Tibial artery (tissue), 4 donors: ENCODE measurements at places on chromosomes 7 and 10.

DNA sequence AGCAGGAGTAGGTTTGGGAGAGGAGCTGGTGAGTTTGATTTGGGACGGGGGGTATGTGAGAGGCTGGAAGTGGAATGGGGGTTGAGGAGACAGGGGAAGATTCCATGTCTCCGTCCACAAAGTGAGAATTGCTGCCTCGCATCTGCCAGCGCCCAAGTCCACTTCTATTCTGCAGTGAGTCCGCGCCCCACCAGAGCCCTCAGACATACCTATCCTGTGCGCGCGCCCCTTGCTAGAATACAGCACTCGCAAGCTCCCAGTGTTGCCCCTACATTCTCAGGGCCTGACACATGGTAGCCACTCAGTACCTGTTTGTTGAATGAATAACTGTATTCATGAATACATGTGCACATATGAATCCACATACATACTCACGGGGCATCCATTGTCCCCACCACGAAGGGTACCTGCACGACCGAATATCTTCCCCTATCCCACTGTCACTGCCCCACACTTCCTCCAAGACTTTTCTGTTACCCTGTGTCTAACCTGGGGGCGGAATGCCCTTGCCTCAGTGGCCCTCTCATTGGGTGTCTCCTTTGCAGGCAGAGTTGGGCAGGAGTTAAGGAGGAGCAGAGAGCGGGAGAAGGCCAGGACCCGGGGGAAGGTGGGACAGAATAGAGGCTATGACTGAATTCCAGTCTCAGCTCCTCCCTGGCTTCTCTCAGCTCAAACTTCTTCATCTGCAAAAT lies 19.9 kb downstream of the POLL start:
- DNase-seq: peak; percentile 34
- H3K27me3 ChIP-seq: peaks cover 11% of the 10 kb centered on the region
- peaks cover 26% of the 10 kb centered on the region for H3K4me1 ChIP-seq

GRCh38 chr10:48700493-48700892 lies 15.8 kb downstream of the WDFY4 start:
- H3K4me3 ChIP-seq: no peak overlapping the region
- no peak for DNase-seq
- H3K4me1 ChIP-seq: no peaks in the 10 kb centered on the region

DNA sequence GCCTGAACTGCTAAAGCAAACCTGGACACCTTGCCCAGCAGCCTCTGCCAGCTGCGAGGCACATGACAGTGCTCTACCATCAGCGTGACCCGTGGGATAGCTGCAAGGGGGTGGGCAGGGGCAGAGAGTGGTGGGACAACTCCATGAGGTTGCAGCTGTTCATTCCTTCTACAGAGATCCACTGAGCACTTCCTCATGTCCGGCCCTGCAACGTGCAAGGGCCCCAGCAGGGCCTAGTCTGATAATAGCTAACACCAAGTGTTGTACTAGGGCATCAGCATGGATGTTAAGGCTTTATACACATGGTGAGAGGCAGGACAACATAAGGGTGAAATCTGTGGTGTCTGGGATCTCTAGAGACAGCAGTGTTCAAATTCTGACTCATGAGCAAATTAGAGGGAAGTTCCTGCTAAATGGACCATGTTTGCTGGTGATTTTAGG lies 14.3 kb downstream of the NOD1 start:
- H3K27me3 ChIP-seq: no peaks in the 10 kb centered on the region
- no peak overlapping the region for H3K27ac ChIP-seq
- no peaks in the 10 kb centered on the region for H3K36me3 ChIP-seq
- DNase-seq: no peak
- H3K4me3 ChIP-seq: no peak overlapping the region

- H3K4me3 ChIP-seq: no peak overlapping the region
- no peaks in the 10 kb centered on the region for H3K36me3 ChIP-seq
- H3K27ac ChIP-seq: peak overlapping the region; percentile 69
Observed at GRCh38 chr10:16943295-16944285, 126.4 kb upstream of the RSU1 start.

GRCh38 chr10:71622154-71622526 lies 97.4 kb downstream of the C10orf105 start:
- H3K36me3 ChIP-seq: no peaks in the 10 kb centered on the region
- peak; percentile 35 for DNase-seq
- H3K27me3 ChIP-seq: no peaks in the 10 kb centered on the region
- no peak overlapping the region for H3K4me3 ChIP-seq
- H3K27ac ChIP-seq: peak overlapping the region; percentile 25
- peaks cover 30% of the 10 kb centered on the region for H3K4me1 ChIP-seq

GRCh38 chr7:117383046-117383445 lies 44.2 kb downstream of the ASZ1 start:
- no peaks in the 10 kb centered on the region for H3K27me3 ChIP-seq
- H3K27ac ChIP-seq: no peak overlapping the region
- no peak for DNase-seq
- no peaks in the 10 kb centered on the region for H3K36me3 ChIP-seq

DNA sequence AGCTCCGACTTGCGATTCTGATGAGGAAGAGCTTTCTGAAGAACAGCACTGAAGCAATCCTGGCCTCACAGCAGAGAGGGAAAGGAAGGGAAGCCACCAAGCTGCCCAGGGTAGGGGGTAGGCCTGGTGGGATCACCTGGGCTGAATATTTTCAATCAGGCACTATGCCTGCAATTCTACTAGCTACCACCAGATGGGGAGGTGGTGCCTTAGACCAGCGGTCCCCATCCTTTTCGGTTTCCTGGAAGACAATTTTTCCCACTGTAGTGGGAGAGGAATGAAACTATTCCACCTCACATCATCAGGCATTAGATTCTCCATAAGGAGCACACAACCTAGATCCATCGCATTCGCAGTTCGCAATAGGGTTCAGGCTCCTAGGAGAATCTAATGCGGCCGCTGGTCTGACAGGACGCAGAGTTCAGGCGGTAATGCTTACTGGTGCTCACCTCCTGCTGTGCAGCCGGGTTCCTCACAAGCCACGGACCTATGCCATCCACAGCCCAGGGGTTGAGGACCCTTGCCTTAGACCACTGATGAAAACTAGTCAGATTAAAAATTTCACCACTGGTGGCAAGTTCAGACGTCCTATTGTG lies 2.7 kb downstream of the LRRC20 start:
- H3K4me3 ChIP-seq: no peak overlapping the region
- DNase-seq: no peak
- H3K27me3 ChIP-seq: no peaks in the 10 kb centered on the region
- peaks cover 9% of the 10 kb centered on the region for H3K4me1 ChIP-seq
- H3K27ac ChIP-seq: no peak overlapping the region

GRCh38 chr7:20331910-20332813 lies 1.5 kb downstream of the ITGB8 start:
- peak overlapping the region; percentile 90 for H3K27ac ChIP-seq
- peak overlapping the region; percentile 85 for H3K4me3 ChIP-seq
- no peak for DNase-seq
- no peaks in the 10 kb centered on the region for H3K36me3 ChIP-seq
- H3K4me1 ChIP-seq: no peaks in the 10 kb centered on the region

GRCh38 chr10:64528294-64529002 lies 1007.2 kb downstream of the REEP3 start:
- H3K27ac ChIP-seq: no peak overlapping the region
- no peak for DNase-seq
- H3K4me3 ChIP-seq: no peak overlapping the region
- no peaks in the 10 kb centered on the region for H3K36me3 ChIP-seq

DNA sequence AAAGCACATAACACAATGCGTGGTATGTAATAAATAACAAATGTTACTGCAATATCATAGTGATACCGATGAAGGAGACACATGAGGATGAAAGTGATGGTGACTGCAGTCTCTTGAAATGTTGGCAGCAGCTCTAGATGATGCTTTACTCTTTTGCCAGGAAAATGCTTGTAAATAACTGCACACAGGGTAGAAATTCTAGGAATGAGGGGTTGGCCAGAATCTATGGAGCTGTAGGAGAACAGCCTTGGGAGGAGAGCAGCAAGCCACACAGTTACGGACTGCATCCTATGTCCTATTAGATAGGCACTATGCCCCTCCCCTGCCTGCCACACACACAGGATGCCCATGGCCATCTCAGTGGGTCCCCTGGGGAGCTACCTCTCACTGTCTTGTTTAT lies 97.6 kb upstream of the GSDME start:
- no peaks in the 10 kb centered on the region for H3K4me1 ChIP-seq
- H3K27me3 ChIP-seq: no peaks in the 10 kb centered on the region
- H3K4me3 ChIP-seq: no peak overlapping the region
- no peaks in the 10 kb centered on the region for H3K36me3 ChIP-seq

GRCh38 chr7:112887976-112888375 lies 97.8 kb upstream of the TMEM168 start:
- H3K27ac ChIP-seq: no peak overlapping the region
- H3K36me3 ChIP-seq: peaks cover under 1% of the 10 kb centered on the region

DNA sequence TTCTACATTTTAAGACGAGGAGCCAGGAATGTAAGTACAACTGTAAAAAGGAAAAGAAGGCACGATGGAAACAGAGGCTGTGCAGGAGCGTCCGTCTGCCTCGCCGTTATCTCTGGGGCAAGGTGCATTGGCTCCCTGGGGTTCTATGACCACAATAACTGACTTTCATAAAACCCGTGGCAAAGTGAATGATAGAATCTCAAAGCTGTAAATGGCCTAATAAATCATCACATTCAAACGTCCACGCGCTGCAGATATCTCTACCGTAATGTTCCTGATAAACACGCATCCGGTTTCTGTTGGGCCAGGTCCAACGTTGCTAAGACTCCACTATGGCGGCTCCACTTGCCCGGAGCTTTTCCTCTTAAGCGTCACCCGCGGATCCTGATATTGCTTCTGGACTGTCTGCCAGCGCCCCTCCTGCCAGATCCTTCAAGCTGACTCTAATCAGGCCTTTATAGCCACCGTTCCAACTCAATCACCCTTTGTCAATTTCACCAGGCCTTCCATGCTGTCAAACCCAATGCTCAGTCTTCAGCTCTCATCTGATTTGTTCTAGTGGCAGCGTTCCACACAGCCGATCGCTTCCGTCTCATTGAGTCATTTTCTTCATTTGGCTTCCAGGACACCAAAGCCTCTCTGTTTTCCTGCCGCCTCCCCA lies 265.6 kb upstream of the FOXK1 start:
- no peak overlapping the region for H3K4me3 ChIP-seq
- no peak overlapping the region for H3K27ac ChIP-seq
- H3K4me1 ChIP-seq: no peaks in the 10 kb centered on the region
- no peaks in the 10 kb centered on the region for H3K36me3 ChIP-seq
- no peak for DNase-seq
- H3K27me3 ChIP-seq: no peaks in the 10 kb centered on the region

DNA sequence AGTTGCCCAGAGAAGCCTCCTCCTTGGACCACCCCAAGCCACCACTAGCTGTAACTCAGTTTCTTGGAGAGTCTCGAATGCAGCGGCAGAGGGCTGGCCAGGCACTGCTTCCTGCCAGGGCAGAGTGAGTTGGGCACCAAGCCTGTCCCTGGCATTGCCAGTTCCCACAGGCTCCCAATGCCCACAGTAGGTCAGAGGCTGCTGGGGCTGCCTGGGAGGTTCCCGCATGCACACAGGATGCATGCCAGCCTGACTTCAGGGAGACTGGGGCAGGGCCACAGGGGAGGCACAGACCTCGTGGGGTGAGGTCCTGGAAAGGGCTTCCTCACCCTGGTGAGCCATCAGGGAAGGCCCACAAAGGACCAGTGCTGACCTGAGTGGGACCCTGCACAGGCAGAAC lies 152.8 kb downstream of the ZNF248 start:
- H3K4me1 ChIP-seq: no peaks in the 10 kb centered on the region
- H3K4me3 ChIP-seq: no peak overlapping the region
- H3K36me3 ChIP-seq: no peaks in the 10 kb centered on the region
- H3K27me3 ChIP-seq: no peaks in the 10 kb centered on the region
- H3K27ac ChIP-seq: no peak overlapping the region
- DNase-seq: no peak

GRCh38 chr7:1994931-1995330 lies 237.8 kb downstream of the MAD1L1 start:
- H3K36me3 ChIP-seq: no peaks in the 10 kb centered on the region
- no peak for DNase-seq
- H3K4me3 ChIP-seq: no peak overlapping the region
- no peak overlapping the region for H3K27ac ChIP-seq
- no peaks in the 10 kb centered on the region for H3K4me1 ChIP-seq
- H3K27me3 ChIP-seq: no peaks in the 10 kb centered on the region

GRCh38 chr10:69825604-69826003 lies 23.9 kb downstream of the COL13A1 start:
- no peaks in the 10 kb centered on the region for H3K36me3 ChIP-seq
- no peak for DNase-seq
- H3K27ac ChIP-seq: no peak overlapping the region
- no peak overlapping the region for H3K4me3 ChIP-seq

- H3K4me3 ChIP-seq: no peak overlapping the region
- H3K27me3 ChIP-seq: no peaks in the 10 kb centered on the region
- no peaks in the 10 kb centered on the region for H3K36me3 ChIP-seq
- H3K4me1 ChIP-seq: no peaks in the 10 kb centered on the region
- DNase-seq: no peak
Observed at GRCh38 chr7:17646253-17646956, 293.9 kb downstream of the SNX13 start.

GRCh38 chr10:91893051-91893450 lies 16.2 kb downstream of the FGFBP3 start:
- no peak overlapping the region for H3K4me3 ChIP-seq
- H3K27ac ChIP-seq: no peak overlapping the region
- H3K36me3 ChIP-seq: no peaks in the 10 kb centered on the region
- H3K4me1 ChIP-seq: peaks cover 3% of the 10 kb centered on the region

- H3K27ac ChIP-seq: no peak overlapping the region
- no peak for DNase-seq
- H3K36me3 ChIP-seq: no peaks in the 10 kb centered on the region
Observed at GRCh38 chr10:4658777-4659176, 167.2 kb upstream of the AKR1E2 start.

DNA sequence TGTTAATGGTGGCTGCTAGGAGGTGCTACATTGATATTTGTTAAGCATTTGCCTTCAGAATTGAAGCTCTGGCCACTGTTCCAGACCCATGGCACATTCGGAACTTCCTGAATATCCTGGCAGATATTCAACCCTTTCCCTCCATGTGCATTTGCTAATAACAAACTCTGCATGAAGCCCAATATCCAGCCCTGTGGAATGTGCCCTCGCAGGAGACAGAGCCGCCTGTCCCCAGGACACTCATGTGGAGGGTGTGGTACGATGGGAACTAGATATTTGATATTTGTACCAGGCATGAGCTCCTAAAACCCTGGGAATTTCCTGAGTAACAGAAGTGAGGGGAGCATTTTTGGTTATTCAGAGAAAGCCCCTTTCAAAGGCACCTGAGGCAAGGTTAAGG lies 21.6 kb upstream of the ARHGAP22 start:
- no peak overlapping the region for H3K4me3 ChIP-seq
- no peaks in the 10 kb centered on the region for H3K27me3 ChIP-seq
- H3K4me1 ChIP-seq: no peaks in the 10 kb centered on the region
- H3K27ac ChIP-seq: no peak overlapping the region
- no peaks in the 10 kb centered on the region for H3K36me3 ChIP-seq

DNA sequence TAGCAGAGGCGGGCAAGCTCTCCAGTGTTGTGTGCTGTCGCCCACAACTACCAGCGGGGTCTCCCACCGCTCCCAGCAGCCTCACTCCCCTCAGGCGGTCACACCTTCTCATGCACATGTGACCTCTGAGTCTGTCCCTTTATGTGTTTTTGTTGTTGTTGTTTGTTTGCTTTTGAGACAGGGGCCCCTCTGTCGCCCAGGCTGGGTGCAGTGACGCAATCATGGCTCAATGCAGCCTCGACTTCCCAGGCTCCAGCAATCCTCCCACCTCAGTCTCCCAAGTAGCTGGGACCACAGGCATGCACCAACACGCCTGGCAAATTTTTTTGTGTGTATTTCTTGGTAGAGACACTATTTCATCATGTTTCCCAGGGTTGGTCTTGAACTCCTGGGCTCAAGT lies 1.5 kb downstream of the CPSF4 start:
- no peak for DNase-seq
- peaks cover 42% of the 10 kb centered on the region for H3K4me1 ChIP-seq
- peak overlapping the region; percentile 99 for H3K4me3 ChIP-seq
